ENCODE measurements at places on chromosomes 5 and 9. TPM values are rescaled to one million over a fixed set of nuclear protein-coding genes. Genes with fewer than 3 reads are reported as not detected.

ZNF367 gene
- 0.33 TPM for total RNA-seq

WDR38 gene
- not detected for total RNA-seq

NR3C1 gene
- total RNA-seq: 132 TPM

ATP10B gene
- total RNA-seq: not detected

TIMD4 gene
- total RNA-seq: not detected

FOXD4L3 gene
- not detected for total RNA-seq

NME5 gene
- 6.0 TPM for total RNA-seq

NRARP gene
- total RNA-seq: not detected

PCDHGA6 gene
- 7.4 TPM for total RNA-seq

ENTREP1 gene
- 0.41 TPM for total RNA-seq

C6 gene
- 0.27 TPM for total RNA-seq

GABRB2 gene
- total RNA-seq: not detected

SHC3 gene
- 26.5 TPM for total RNA-seq

ISOC1 gene
- 6.6 TPM for total RNA-seq

PCDHB5 gene
- 0.45 TPM for total RNA-seq

MOB3B gene
- 0.25 TPM for total RNA-seq

SPARC gene
- total RNA-seq: 5,653 TPM

GFRA3 gene
- total RNA-seq: not detected

STPG3 gene
- total RNA-seq: not detected

KIF12 gene
- total RNA-seq: not detected

TCOF1 gene
- 23.1 TPM for total RNA-seq

TXNDC8 gene
- total RNA-seq: not detected

LHX6 gene
- total RNA-seq: not detected

TMEM174 gene
- not detected for total RNA-seq

S1PR3 gene
- total RNA-seq: 12.8 TPM

IRX4 gene
- not detected for total RNA-seq

CD274 gene
- 0.33 TPM for total RNA-seq

MRRF gene
- 40.0 TPM for total RNA-seq

LTC4S gene
- total RNA-seq: 1.5 TPM

FAXDC2 gene
- 17.4 TPM for total RNA-seq

PCDHGA2 gene
- 3.9 TPM for total RNA-seq

TAL2 gene
- total RNA-seq: not detected

DCAF10 gene
- 46.1 TPM for total RNA-seq

CDX1 gene
- 0.65 TPM for total RNA-seq

NDST1 gene
- 39.3 TPM for total RNA-seq

ZNG1A gene
- total RNA-seq: 32.5 TPM

DELE1 gene
- total RNA-seq: 50.9 TPM

DMGDH gene
- 7.3 TPM for total RNA-seq

LAMC3 gene
- 0.08 TPM for total RNA-seq

LCN12 gene
- total RNA-seq: not detected

OTP gene
- not detected for total RNA-seq

NUTM2F gene
- total RNA-seq: not detected

RECK gene
- total RNA-seq: 61.8 TPM

C9orf43 gene
- total RNA-seq: 0.63 TPM

STOML2 gene
- total RNA-seq: 65.3 TPM

PHF24 gene
- 0.16 TPM for total RNA-seq

PCDHGB3 gene
- total RNA-seq: 9.6 TPM

TLX3 gene
- not detected for total RNA-seq

PRRX2 gene
- total RNA-seq: 36.1 TPM

CCDC192 gene
- not detected for total RNA-seq

CCDC152 gene
- total RNA-seq: 3.4 TPM

PTGS1 gene
- 6.3 TPM for total RNA-seq

TMEM232 gene
- total RNA-seq: 4.7 TPM

TSTD2 gene
- 17.6 TPM for total RNA-seq

SVEP1 gene
- total RNA-seq: 101 TPM

CA9 gene
- 1.5 TPM for total RNA-seq

PCDHB16 gene
- total RNA-seq: 0.25 TPM

All from fibroblast of the aortic adventitia (primary cell).